ENCODE measurements at places on chromosomes 7 and 10.

- no peak for DNase-seq
Measured at GRCh38 chr7:22174574-22174953, 182.4 kb downstream of the RAPGEF5 start.

DNA sequence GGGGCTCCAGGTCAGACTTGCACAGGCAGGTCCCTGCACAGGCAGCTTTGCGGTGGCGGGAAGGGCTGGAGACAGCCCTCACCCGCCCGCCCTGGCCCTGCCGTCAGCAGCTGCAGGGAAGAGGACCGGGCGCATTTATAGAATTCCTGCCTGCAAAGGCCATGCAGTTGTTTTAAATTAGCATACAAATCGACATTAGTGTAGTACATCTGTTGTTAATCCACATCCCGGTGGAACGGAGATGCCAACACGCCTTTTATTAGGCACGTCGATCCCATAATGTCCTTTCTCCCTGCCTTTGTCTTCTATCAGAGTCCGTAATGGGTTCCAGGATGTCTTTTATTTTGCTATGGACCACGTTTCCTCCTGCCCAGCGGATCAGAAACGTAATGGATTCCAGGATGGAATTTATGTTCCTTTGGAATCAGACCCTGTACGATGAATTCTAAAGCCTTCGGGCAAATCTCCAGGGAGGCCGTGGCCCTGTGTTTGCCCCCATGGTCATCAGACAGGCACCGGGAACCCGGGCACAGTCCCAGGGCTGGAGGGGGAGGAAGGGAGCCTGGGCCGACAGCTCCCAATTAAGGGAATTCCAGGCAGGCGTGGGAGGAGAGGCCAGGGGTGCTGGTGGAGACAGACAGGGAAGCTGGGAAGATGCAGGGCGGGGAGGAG, 123.9 kb downstream of the COL26A1 start:
- DNase-seq = no peak

DNA sequence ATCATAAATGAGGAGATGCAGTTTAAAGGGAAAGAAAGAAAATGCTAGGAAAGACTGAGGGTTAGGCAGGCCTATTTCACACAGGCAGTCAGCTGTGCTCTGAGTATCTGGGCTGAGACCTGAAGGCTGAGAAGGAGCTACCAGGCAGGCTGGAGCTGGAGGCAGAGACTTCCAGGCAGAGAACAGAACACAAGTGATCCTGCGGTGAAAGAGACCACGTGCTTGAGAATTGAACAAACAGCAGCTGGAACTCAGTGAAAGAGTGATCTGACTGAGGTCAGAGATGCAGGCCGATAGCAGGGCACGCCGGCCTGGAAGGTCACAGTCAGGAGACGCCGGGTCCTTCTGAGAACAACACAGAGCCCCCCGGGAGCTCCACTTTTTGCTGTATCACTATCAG, 147.8 kb downstream of the ADAM12 start:
- DNase-seq = no peak

DNA sequence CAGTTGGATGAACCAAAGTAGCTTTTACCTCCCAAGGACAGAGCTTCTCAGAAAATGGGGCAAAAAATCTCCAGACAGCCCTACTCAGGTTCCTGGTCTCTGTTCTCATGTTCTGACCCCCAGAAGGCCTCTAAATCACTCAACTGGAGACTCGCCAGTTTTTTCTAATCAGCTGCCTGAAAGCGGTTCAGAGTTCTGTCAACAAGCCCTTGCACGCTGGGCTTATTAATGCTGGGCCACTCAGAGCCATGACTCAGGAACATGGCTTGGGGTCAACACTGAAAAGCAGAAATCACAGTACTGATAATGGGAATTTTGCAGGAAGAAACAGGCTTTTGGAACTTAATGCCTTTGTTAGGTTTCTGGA, 15.3 kb downstream of the ECHDC3 start:
- DNase-seq = no peak

DNA sequence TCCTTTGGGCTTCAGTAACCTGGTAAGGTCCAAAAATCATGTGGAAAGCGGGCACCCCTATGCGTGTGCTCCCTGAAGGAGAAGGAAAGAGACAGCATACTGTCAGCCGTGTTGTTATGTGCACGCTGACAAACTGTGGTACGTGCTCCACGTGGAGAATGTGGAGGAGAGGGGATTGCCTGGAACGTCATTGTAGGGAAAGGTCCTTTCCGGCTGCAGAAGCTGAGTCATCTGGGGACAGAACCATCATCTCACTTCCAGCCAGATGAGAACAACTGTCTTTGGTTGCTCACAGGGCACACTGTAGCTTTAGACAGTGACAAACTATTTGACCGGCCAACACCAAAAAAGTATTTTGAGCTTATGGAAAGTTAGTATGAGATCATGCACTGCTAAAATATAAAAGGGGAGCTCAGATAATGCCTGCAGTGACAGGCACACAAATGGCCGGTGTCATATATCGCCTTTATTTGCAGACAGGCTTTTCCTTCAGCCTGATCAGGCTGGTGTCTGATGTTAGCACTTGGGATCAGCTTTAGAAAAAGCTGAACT, 38.8 kb upstream of the GRB10 start:
- no peak for DNase-seq

All from SIG-M5 (cell line).